ENCODE measurements at places on chromosomes 7 and 10.

DNA sequence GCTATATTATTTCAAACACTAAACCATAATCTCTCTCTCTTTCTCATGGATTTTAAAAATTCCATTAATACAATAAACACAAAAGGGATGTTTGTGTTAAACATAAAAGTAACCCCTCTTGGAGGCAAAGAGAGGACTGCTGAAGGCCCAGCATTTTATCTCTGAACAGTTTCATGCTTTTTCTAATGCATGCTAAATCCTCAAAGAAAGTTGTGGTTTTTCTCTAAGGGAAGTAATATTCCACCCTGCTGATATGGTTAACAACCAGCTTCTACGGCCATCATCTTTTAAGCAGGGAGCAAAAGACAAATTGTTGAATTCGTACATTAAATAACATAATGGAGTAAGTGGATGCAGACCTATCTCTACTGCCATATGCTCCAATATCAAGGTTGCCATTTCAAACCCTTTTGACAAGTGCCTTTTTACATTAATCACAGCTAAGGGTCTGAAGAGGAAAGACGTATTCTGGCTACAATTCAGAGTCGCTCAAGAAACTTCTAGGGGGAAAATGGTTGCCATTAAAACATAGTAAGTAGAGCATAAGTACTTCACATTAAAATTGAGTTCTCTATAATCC lies 103.1 kb downstream of the SLC25A13 start:
- DNase-seq = no peak

DNA sequence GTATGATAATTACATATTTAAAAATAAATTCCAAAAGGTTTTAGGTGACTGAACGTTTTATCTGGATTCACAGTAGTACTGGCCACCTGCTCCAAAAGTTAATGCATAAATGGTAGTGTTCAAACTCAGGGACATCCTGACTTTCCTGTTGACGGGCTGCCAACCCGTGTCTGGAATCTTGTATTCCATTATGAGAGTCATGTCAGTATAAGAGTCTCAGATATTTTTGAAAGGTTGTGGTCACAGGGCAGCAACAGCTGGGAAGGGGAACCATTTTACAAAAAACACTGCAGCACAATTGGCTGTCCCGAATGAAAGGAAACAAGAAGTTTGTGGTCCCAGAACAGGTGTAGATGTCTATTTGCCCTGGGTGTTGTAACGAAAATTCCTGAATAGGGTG lies 2.8 kb downstream of the TDRD1 start:
- DNase-seq = peak; percentile 58

DNA sequence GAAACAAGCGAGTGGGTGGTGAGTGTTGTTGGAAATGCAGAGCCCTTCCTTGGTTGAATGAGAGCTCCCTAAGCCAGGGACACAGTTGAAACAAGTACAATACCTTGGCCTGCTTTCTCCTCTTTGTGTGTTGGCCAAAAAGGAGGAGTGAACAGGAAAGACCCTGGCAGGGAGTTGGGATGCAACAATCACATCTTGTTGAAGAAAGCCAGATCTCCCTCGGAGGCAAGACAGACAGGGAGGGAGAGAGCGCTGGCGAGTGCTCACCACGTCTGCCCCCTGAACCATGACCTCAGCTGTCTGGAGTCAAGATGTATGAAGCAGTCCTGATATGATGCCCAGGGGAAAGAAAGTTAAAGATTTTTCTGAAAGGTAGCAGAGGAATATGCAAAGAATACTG lies 66.8 kb downstream of the ADAM12 start:
- no peak for DNase-seq

GRCh38 chr10:75493464-75493863 lies 62.0 kb downstream of the LRMDA start:
- DNase-seq = no peak

GRCh38 chr7:134931487-134931886 lies 54.8 kb upstream of the AGBL3 start:
- DNase-seq = no peak

GRCh38 chr7:91343420-91343960 lies 79.3 kb downstream of the FZD1 start:
- DNase-seq = no peak

Data from kidney tubule cell (primary cell).